ENCODE measurements at places on chromosomes 5 and 9. TPM values are rescaled to one million over a fixed set of nuclear protein-coding genes. Genes with fewer than 3 reads are reported as not detected.

DNA sequence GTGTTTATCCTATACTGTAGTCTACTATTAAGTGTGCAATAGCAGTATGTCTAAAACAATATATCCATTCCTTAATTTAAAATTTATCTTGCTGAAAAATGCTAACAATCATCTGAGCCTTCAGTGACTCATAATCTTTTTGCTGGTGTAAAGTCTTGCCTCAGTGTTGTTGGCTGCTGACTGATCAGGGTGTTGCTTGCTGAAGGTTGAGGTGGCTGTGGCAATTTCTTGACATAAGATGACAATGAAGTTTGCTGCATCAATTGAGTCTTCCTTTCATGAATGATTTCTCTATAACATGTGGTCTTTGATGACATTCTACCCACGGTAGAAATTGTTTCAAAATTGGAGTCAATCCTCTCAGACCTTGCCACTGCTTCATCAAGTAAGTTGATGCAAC is 24.3 kb upstream of the SPEF2 start:
- DNase-seq = peak; percentile 1

DNA sequence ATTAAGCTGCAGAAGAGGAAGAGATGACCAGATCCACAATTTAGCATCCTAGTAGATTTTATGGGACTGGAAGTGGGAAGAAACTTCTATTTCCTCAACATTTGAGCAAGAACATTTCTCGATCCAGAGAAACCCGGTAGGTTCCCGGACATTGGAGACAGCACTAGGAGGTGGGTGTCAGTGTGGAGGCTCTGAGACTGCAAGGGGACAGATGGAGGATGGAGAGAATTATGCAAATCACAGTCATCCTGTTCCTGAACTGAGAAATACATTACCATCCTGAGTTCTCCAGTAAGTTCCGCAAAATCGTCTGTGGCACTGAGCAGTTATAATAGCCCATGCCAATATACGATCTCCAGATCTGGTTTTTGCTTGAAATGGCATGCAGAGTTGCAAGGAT is 25.6 kb downstream of the GLDC start:
- no peak for DNase-seq

GRCh38 chr5:67222243-67223025 is 25.8 kb upstream of the CD180 start:
- no peak for DNase-seq

Gene NSA2
- total RNA-seq = 53.1 TPM

DNA sequence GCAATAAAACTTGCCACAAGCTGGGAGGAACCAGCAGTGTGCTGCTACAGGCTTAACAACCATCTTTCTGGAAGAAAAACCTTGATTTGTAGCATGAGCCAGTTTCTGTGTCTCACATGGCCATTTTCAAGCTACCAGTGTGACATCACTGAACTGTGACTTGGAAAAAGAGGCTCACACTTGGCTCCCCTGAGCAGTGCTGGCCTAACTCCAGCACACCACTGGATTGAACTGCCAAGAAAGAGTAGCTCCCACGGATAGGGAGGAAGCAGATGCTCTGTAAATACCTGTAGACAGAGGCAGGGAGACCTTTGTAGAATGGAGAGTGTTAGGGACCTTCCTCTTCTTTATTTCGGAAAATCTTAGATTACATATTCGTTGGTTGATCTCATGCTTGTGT is 197.9 kb downstream of the SH3GL2 start:
- DNase-seq = no peak

GRCh38 chr5:54837981-54838380 is 147.4 kb downstream of the ESM1 start:
- DNase-seq = no peak

Gene CSF1R
- total RNA-seq = 1.2 TPM

Gene CTNNAL1
- total RNA-seq = 17.9 TPM

DNA sequence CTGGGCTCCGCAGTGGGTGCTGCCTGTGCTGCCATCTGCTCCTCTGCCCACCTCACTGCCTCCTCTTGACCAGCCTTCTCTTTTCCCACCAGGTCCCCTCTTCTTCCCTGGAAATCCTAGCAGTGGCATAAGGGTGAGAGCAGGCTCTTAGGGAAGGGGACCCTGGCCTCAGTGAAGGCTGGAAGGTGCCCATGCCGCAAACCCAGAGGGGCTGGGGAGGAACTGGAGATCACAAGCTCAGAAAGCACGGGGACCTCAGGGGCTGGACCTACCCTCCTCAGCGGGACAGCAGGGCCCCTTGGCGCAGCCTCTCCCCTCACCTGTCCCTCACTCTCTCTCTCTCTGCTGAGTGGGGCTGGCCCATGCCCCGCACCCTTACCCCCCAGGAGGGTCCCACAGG is 144.4 kb upstream of the IRX2 start:
- no peak for DNase-seq

DNA sequence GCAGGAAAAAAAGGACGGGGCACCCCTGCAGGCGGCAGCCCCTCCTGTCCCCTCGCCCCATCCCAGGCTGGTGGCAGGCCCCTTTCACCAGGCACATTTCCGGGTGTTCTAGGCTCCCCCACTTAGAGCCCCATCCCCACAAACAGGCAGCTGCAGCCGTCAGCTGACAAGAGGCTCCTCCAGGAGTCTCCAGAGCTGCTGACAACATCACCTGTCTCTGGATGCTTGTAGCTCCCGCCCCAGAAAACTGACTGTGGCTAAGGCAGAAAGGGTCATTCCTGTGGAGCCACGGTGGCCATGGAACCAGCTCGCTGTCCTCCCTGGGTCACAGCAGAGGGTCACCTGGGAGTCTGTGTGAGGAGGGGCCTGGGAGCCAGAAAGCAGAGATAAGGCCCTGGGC is 50.9 kb downstream of the HMCN2 start:
- no peak for DNase-seq
